Tongue (tissue), 3 donors: ENCODE measurements at places on chromosomes 6 and 20.

- DNase-seq, result no peak
Observed at GRCh38 chr6:170008294-170008785, 256.9 kb downstream of the ERMARD start.

DNA sequence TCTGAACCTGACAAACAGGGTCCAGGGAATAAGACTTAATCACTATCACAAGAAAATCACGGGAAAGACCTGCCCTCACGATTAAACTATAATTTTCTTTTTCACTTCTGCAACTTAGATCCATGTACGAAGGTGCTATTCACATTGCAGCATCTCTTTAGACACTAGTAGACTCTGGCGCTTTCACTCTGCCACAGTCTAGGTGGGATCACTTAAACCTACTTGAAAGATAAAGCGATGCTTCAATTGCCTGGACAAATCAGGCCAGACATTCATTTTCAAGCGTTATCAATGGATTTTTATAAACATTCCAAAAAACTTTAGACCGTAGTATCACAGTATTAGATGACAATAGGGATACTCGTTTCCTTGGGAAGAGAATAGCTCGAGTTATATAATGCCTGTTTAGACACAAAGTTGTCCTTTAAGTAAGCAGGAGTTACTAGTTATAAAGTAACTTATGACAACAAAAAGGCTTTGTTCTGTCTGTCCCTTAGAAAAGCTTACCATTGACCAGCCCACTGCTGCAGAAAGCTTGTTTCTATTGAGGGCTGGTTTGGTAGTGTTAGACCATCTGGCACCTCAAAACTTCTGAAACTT lies 367.3 kb downstream of the UTRN start:
- no peak for DNase-seq

GRCh38 chr6:13314806-13315205 lies 13.5 kb downstream of the TBC1D7 start:
- no peak for DNase-seq

DNA sequence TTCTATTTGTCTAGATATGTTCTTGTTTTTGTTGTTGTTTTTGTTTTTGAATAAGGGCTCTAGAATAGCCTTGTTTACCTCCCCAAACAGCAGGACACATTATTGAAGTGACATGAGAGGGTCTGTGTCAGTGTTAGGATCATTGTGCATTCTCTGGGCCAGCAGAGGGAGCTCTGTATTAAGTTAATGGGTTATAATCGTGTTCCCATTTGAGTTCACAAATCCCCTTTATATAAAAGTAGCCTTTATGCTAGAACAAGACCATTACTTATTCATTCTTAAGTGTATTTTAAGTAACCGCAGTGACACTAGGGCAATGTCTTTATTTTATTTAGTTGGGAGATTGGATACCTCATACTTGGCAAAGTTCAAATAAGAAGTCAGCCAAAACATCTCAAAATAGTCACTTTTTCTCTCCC lies 44.8 kb downstream of the STK4 start:
- peak; percentile 82 for DNase-seq

DNA sequence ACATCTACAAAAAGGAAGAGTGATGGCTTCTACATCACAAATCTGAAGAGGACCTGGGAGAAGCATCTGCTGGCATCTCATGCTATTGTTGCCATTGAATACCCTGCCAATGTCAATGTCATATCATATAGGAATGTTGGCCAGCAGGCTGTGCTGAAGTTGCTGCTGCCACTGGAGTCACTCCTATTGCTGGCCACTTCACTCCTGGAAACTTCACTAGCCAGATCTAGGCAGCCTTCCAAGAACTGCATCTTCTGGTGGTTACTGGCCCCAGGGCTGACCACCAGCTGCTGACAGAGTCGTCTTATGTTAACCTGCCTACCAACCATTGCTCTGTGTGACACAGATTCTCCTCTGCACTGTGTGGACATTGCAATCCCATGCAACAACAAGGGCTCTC lies 111.8 kb downstream of the PERP start:
- no peak for DNase-seq

DNA sequence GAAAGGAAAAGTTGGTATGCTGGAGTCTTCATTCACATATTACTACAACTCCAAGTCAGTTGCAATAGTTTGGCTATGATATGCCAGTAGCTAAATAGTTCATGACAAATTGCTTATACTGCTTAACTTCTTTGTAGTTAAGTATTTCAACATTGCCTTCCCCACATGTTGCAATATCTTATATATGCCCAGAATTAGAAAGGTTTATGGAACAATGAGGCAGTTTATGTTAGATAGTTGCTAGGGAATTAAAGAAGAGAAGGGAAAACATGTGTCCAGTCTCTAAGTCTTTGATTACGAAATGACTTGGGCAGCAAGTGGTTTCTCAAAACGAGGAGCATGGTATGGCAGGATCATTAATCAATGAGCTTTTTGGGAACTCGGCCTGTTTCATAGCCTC lies 145.8 kb downstream of the PLCB4 start:
- DNase-seq, result no peak

DNA sequence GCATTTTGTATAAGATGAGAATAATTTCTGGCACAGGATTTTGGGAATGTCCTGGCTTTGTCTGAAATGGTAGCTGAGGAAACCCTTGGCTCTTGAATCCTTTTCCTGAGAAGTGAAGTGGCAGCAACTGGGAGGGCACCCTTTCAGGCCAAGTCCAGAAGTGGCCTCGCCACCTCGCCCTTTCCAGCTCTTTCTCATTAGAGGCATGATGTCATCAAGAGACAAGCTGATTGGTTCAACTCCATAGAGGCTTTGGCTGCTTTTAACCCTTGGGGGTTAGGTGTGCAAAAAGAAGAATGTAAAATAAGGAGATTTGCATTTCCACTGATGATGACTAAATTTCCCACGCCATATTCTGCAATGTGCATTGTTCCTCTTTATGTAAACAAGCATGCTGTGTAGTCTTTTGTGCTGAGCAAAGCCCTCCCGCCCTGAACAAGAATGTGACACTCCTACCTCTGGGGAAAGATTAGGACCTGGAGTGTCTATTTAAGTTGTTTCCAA lies 116.5 kb downstream of the TCP11 start:
- DNase-seq, result peak; percentile 79

- no peak for DNase-seq
Observed at GRCh38 chr6:101058296-101058695, 177.2 kb upstream of the ASCC3 start.

DNA sequence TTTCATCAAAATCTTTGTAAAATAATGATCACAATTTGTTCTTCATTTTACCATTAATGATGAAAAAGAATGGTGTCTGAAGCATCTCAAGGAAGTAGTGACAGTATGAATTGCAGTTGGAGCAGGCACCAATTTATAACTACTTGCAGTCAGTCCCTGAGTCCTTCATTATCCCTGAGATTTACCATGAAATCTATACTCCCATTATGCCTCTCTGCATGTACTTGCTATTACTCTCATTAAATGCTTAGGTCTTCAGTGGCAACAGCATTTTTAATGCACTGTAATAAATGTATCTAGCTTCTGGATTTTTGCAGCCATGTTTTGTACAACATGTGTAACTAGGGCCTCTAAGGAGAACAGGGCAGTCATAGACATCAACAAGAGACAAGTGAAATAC lies 708.8 kb downstream of the EYS start:
- no peak for DNase-seq

DNA sequence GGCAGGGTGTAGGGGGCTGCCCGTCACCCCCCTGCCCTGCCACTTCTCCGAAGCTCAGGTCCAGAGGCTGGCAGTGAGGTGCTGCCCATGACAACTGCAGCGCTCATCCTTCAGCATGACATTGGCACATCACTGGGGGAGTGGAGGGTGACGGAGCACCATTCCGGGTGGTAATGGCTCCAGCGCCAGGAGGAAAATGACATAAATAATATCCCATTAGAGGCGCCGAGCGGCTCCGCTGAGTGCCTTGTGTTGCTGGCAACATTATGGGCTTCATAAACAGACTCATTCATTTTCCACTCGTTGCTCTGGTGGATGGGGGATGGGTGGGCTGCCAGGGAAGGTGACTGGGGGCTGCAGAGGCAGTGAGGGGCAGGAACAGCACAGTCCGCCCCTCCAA lies 56.9 kb upstream of the CTNNBL1 start:
- no peak for DNase-seq

DNA sequence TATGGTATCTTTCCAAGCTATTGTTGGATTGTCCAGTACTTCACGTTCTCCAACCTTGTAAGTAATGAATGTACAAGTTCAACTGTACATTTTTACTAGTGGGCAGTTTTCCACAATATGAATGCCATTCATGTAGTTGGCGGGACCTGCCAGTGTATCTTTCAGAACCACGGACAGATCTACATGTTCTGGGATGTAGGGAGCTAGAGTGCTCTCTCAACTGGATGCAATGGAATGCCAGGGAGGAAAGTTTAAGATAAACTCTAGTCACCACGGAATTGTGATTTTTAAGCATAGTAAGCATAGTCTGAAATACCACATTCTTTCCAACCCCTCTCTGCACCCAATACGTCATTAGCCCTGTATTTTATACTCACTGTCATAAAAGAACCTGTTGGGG lies 21.5 kb upstream of the HLA-C start:
- peak; percentile 24 for DNase-seq

DNA sequence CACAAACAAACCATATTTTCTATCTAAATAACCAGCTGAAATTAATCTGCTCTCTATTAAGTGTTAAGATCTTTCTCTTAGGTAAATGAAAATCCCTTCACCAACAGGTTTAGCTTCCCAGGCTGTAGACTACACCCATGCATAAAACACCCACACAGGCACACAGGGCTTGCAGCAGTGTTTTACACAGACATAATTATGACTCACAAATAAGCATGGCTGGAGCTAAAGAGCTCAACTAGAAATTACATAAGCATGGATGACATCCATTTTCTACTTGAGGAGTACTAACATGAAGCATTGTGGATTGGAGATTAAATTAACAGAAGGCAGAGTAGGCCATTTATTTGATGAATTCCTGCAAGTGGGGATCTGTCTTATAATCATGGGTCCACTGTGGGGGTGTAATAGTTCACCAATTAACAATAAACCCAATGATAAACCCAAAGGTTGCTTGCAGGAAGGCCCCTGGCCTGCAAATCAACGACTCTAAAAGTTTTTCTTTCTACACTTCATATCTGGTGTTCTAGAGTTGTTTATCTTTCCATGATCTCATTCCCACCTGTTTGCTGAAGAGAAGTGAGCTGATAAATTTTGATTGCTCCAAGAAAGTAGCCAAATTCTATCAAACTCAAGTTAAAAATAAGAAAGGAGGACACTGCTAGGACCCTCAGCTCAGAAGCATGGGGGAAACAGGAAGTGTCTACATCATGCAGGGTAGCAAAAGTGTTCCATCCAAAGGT lies 33.8 kb upstream of the E2F3 start:
- no peak for DNase-seq

GRCh38 chr6:148598724-148599123 lies 148.1 kb upstream of the UST start:
- DNase-seq, result no peak

DNA sequence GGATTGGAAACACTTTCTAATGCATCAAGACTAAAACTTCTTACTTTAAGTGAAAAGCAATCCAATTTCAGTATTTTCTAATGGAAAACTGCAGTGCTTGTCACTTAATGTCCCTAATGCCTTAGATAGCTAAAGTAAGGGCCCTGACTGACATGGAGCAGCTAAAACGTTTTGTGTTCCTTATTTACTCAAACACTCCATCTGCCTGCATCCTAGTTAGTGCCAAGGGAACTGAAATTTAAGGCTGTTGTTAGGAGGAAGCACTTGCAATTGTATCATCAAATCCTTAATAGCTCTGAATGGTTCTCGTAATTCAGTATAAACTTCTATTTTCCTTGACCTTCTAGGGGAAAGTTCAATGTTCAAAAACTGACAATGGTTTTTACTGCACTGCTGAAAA lies 127.4 kb downstream of the GJA10 start:
- DNase-seq, result no peak

DNA sequence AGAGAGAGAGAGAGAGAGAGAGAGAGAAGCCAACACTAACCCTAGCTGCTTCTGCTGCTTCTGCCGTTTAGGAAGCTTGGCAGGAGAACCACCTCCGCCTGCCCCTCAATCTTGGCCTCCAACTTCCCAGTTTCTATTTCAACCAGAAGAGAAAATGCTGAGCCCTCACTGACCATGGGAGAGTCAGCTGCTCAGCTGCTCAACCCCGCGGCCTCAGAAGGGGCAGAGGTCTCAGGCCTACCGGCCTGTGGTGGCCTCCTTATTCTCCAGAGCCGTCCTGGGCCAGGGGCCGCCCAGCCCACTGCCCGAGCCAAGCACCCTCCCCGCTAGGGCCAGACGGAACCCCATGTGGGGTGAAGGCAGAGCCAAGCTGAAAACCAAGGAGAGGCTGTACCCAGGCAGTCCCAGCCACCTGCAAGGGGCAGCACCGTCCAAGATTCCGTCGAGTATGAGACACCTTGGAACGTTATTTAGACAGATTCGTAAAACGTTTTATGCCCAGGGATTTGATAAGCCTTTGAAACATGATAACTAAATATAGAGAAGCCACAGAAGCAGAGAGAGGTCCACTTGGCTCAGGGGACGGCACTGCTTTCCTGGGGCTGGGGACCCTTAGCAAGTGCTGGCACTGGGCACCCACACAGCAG lies 116.6 kb downstream of the DLL1 start:
- no peak for DNase-seq

DNA sequence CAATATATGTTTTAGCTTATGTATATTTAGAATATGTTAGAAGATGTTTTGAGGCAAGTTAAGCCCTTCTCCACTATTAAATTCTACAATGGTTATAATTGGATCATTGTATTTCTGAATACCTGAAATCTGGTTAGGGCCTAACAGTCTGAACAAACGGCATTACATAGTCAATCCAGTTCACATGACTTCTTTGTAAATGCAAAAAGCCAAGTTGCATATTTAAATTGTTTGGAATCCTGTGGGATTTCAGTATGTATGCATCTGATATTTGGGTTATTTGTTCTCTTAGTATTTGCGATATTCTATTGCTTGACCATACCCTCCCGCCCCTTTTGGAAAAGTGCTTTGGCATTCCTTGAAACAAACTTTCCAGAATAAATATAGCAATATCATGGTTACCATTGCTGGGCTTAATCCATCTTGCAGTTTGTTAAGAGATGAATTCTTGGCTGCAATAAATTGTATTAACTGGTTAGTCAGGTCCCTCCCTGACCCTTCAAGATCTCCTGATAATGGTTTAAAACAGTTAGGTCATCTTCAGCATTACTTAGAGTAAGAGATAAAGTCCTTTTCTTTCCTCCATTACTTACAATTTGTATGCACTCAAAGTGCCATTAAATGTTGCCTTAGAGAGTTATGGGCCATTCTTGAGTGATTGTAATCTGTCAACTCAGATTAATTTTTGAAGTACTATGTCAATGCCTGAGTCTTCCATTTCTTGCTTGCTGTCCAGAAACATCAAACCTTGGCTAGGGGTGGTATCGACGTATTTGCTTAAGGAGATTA lies 36.5 kb downstream of the LRRC1 start:
- DNase-seq, result no peak
